HFF-Myc (cell line): ENCODE measurements at places on chromosomes 16 and 17.

- DNase-seq = no peak
Observed at GRCh38 chr17:32609085-32609484, 122.3 kb downstream of the CDK5R1 start.

DNA sequence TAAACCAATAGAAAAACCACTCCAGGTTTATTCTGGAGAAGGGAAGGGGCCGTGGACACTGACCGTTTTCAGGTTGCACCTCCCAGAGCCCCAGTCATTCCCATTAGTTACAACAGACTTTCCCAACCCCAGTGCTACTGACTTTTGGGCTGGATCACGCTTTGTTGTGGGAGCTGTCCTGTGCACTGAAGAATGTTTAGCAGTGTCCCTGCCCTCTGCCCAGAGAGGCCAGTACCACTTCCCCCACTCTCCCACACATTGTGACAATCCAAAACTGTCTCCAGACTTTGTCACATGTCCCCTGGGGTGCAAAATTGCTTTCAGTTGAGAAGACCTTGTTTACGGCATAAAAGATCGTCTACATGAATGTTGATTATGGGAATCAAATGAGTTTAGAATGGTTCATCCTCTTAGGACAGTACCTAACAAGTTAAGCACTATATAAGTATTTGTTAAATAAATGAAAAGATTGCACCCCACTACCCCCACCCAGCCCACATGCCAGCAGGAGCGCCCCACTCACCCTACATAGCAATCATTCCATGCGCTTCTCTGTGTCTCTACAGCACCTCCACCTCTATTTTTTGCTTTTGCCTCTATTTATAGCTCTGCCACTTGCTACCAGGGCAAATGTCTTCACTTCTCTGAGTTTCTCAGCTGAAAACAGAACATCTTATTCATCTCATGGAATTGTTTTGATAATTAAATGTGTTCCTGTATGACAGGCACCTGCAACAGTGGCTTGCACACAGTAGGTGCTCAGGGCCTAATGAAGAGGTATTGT lies 104.9 kb downstream of the AXIN2 start:
- no peak for DNase-seq

GRCh38 chr16:2090777-2091546 lies 43.2 kb downstream of the TSC2 start:
- no peak for DNase-seq

DNA sequence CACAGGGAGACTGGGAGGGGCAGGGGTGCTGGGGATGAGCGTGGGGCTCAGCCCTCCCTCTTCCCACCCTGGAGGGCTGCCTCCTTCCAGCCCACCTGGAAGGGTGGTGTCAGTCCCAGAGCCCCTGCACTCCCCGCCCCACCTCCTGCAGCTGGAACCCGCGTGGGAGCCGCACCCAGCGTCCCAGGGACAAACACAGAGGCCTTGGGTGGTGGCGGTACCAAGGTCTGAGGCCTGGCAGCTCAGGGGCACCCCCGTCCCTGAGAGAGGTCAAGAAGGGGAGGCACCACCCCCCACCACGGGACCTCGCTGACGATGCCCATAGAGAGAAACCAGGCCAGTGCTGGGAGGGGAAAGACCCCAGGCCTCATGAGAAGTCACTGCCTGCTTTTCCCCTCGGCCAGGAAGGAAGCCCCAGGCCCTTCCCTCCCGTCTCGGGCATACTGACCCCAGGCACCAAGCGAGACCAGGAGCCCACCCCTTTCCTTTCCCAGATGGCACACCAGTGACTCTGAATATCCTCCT lies 4.1 kb downstream of the HS3ST6 start:
- no peak for DNase-seq

DNA sequence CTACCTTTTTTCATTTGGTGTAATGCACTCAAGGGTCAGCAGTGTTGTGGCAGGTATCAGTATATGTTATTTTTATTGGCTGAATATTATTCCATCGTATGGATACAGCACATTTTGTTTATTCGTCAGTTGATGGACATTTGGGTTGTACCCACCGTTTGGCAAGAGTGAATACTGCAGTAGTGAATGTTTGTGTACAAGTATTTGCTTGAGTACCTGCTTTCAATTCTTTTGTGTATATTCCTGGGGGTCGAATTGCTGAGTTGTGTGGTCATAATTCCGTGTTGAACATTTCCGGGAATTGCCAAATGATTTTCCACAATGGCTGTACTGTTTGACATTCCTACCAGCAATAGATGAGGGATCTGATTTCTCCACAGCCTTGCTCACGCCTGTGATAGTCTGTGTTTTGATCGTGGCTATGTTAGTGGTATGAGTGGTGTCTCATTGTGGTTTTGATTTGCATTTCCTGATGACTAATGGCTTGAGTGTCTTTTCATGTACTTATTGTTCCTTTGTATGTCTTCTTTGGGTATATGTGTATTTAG lies 108.4 kb downstream of the OR1D5 start:
- peak; percentile 67 for DNase-seq

GRCh38 chr16:84774810-84775209 lies 45.0 kb upstream of the CRISPLD2 start:
- no peak for DNase-seq

GRCh38 chr17:74145756-74146155 lies 57.7 kb upstream of the RPL38 start:
- no peak for DNase-seq

DNA sequence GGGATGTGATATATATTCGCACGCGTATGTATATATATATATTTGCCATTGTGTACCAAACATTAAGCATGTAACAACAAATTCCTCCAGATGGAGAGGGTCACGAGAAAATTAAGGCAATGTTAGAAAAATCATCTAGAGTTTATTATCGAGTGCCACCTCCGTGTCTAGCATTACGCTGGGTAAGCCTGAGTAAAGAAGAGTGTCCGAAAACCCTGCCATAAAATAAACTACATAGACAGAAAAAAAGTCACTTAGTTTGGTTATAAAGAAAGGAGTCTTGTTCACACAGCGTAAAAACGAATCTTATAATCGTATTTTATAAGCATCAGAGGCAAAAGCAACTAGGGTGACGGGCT lies 644 bp upstream of the RHOT1 start:
- no peak for DNase-seq

- no peak for DNase-seq
Observed at GRCh38 chr16:21703589-21704174, 39.9 kb downstream of the OTOA start.

DNA sequence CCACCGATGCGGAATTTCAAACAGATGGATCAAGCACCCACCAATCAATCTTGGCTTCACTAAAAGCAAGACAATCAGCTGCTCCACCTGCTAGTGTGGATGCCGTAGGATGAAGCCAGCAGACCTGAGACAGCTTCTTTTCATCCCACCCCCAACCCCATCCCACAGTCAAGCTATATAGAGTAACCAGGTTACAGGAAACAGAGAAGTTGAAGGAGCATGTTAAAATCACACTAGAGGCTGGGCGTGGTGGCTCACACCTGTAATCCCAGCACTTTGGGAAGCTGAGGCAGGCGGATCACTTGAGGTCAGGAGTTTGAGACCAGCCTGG lies 37.7 kb downstream of the CMTM4 start:
- no peak for DNase-seq

DNA sequence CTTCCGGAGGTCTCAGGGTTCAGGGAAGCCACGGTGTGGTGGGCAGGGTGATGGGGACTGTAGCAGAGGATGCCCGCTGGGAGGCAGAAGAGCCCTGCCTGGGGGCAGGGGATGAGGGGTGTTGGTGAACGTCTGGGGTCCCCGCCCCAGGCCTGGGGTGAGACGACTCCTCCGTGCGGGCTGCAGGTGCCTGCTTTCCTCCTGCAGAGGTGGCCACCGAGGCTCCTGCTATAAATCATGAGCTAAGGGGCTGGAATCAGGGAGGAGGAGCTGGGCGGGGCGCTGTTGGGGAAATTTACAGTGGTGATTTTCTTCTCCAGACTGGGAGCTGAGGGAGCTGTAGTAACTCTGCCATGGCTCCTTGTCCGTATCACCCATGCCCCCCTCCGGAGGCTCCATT lies 167.0 kb downstream of the MRM1 start:
- no peak for DNase-seq

DNA sequence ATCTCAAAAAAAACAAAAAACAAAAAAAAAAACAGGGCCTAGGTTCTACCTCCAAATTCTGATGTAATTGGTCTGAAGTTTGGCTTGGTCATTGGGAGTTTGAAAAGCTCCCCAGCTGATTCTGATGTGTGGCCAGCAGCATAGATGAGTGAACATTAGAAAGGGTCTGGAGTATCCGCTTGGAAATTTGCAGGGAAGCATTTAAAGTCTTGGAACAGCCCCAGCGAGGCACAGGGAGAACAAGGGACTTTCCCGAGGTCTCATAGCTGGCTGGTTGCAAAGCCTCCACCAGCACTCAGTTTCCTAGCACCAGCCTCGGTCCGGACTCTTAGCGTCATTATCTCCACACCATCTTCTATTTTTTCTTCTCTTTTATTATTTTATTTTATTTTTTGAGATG lies 70.8 kb downstream of the RAB11FIP4 start:
- no peak for DNase-seq

DNA sequence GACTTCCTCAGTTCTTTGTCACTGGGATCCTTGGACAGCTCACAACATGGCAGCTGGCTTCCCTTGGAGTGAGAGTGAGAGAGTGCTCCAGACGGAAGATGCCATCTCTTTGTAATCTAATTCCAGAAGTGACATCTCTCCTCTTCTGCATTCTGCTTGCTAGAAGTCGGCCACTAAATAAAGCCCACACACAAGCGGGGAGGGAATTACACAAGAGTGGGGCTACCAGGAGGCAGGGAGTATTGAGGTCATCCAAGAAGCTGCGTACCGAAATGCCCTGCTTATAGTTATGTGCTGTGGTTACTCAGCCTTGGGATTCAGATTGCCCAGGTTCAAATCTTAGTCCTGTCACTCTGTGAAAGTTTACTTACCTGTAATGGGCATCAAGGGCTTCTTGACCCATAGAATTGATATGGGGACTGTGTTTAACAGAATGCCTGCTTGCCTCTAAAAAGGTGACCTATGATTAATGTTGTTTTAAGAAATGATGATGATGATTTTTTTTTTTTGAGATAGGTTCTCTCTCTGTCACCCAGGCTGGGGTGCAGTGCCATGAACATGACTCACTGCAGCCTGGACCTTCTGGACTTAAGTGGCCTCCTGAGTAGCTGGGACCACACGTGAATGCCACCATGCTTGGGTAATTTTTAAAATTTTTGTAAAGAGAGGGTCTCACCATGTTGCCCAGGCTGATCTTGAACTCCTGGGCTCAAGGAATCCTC lies 120.9 kb upstream of the HS3ST2 start:
- no peak for DNase-seq

DNA sequence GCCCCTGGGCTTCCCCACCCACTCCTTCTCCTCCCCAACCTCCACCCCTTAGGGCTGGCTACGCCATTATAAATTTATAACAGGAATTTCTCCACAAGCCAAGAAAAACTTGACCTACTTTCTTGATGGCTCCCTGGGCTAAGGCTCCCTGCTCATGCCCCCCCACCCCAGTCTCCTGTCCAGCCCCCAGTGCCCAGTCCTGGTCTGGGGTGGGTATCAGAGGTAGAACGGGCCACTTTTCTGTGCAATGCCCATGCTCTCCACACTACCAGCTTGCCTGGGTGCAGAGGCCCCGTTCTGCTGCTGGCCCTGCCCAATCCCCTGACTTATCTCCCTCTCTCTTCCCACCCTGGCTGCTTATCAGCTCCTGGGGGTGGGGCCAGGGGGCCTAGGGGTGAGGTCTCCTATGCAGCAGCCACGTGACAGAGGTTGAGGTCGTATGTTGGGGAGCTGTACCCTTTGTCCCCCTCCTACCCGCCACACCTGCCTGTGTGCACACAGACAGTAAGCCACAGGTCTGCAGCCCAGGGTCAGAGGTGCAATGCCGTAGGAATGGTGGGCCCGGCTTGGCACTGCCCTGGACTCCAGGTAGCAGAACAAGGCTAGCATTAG lies 10.1 kb downstream of the THRA start:
- DNase-seq = no peak

- no peak for DNase-seq
Observed at GRCh38 chr16:23303685-23304084, 1.6 kb downstream of the SCNN1B start.

GRCh38 chr17:38628441-38628840 lies 22.7 kb upstream of the SRCIN1 start:
- DNase-seq = peak; percentile 7

DNA sequence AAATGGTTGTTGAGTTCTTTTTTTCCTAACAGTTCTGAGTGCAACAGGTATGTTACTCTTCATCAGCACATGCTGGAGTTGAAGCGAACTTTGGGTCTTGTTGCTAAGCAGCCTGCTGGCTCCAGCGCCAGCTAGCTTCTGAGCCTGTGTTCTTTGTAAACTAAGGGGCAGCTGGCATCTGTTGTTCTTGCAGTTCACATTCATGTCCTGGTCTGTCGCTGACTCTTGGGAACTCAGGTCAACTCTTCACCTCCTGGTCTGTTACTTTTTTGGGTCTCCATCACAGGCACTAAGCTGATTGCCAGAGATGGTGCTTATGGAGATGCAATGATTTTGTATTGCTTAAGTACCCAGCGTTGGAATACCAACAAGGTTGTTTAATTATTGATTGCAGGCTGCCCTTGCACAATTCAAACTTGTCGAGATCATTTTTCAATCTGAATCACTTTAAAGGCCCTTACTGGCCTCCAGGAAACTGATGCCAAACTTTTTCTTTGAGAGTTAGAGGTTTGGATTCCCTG lies 40.9 kb downstream of the USP10 start:
- no peak for DNase-seq

GRCh38 chr17:80850817-80851216 lies 140.8 kb upstream of the CHMP6 start:
- DNase-seq = no peak

DNA sequence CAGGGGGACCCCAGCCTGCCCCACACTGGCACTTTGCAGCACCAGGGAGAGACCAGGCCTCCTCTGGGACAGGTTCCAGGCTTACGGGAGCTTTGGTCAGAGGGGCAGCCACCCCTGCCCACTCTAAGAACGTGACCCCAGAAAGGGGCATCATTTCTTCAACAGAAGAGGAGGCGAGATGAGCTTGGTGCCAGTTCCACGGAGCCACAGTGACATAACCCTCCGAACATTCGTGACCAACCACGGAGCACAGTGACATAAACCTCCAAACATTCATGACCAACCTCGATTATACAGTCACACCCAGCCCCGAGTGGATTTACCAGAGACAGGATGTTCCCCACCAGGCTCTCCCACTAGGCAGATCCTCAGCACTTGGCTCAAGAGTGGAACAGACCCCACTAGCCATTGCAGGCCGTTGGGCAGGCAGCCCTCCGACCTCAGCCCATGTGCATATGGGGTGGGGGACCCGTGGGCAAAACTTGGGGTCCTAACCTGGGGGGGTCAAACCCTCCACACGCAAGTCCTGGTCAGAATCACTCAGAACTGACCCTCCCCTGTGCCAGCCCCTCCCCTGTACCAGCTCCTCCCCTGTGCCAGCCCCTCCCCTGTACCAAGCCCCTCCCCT lies 112.9 kb downstream of the METRNL start:
- no peak for DNase-seq
